SK-N-MC (cell line): ENCODE measurements at places on chromosomes 1 and 21.

DNA sequence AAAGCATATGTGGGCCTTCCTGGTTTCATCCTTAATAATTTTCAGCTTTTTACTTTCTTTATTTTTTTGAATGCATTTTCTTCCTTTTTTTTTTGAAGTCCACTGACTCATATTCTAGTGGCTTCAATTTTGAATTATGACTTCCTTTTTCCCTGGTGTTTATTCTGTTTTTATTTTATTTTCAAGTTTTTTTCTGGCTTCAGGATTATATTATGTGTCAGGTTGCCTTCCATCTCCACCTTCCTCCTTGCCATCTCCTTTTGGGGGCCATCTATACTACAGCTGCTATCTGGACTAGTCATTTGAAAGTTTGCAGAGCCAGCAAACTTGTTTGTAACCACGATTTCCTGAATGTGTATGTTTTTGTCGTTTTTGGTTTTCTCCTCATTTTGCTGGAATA, 117.6 kb downstream of the LEPR start:
- no peak for DNase-seq

DNA sequence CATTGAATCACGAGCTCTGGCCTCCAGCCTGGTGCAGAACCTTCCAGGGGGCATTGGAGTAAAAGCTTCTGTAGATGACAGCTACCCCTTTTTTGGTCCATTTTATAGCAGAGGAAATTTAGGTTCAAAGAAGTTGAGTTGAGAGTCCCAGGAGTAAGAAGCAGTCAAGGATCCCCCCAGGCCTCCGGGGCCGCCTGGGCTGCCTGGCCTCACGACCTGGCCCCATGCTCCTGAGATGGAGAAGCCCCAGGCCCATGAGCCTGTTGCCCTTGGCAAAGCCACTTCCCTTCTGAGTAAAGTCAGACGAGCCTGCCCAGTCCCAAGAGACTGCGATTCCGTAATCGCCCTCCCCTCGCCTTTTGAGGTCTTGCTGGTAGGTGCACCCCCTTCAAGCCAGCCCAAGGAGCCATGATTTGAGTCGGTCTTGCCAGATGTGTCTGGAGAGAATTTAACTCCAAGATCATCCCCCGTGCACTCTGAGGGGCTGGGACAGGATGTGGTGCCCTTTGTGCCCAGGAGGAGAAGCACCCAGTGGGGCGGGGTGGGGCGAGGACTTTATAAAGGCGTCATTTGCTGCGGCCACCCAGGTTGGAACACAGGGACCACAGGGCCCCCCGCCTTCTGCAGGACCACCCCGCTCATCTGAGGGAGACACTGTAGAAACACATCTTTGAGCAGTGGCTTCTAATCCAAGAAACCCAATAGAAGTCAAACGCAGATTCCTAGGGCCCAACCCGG, 30.1 kb downstream of the PDE9A start:
- DNase-seq: no peak

DNA sequence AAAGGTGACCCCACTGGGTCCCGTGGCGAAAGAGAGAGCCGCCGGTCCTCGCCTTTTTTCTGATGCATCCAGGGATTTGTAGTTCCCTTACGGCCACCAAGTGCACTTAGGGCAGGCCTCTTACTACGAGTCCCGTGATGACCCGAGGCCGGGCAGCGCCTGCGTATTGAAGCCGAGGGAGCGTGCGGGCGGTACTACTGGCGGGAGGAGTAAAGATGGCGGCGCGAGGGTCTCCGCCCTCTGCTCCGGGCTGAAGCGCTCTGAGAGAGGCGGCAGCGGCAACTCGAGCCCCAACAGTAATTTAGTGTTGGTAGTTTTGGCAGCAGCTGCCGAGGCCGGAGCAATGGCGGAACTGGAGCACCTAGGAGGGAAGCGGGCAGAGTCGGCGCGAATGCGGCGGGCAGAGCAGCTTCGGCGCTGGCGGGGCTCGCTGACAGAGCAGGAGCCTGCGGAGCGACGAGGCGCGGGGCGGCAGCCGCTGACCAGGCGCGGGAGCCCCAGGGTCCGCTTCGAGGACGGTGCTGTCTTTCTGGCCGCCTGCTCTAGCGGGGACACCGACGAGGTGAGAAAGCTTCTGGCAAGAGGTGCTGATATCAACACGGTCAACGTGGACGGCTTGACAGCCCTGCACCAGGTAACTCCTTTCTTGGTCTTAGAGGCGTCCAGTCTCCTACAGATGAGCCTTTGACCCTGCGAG, at the start of gene PPP1R12B:
Gene PPP1R12B, plus strand, starts transcription at position 191 of the 697 bp plus-strand sequence. Its CDS starts 153 bp downstream, at position 344.
- DNase-seq: peak; percentile 85

DNA sequence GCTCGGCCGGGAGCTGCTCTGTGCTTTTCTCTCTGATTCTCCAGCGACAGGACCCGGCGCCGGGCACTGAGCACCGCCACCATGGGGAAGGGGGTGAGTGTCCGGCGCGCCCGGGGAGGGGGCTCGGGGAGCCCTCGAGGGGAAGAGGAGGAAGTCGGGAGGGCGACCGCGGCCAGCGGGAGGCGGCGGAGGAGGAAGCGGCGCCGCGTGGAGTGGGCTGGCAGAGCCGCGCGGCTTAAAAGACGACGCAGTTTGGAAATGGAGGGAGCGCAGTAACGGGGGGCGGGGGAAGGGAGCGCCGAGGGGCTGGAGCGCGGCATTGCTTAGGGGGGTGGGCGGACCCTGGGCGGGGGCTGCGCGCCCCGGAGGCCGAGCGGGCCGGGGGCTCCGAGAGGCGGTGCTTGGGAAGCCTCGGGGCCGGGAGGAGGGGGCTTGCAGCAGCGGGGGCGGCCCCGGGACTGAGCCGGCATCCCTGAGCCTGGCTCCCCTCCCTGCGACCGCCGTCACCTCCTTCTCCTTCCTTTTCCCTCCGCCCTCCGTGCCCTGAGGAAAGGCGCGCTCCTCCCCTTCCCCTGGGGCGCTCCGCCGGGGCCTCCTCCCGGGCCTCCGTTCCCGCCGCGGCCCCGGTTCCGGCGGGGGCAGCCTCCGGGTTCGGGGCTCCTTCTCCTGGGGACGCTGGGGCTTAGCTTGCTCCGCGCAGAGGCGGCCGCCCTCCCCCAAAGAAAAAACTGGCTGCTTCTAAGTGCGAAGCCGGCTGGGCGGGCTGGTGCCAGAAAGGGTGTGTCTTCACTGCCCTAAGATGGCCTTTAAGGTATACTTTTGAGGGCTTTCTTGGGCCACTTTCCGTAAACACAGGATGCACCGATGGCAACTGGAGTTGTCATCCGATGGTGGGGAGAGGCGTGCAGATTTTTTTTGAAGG, 648 bp downstream of the ATP1A1 start:
- DNase-seq: no peak

DNA sequence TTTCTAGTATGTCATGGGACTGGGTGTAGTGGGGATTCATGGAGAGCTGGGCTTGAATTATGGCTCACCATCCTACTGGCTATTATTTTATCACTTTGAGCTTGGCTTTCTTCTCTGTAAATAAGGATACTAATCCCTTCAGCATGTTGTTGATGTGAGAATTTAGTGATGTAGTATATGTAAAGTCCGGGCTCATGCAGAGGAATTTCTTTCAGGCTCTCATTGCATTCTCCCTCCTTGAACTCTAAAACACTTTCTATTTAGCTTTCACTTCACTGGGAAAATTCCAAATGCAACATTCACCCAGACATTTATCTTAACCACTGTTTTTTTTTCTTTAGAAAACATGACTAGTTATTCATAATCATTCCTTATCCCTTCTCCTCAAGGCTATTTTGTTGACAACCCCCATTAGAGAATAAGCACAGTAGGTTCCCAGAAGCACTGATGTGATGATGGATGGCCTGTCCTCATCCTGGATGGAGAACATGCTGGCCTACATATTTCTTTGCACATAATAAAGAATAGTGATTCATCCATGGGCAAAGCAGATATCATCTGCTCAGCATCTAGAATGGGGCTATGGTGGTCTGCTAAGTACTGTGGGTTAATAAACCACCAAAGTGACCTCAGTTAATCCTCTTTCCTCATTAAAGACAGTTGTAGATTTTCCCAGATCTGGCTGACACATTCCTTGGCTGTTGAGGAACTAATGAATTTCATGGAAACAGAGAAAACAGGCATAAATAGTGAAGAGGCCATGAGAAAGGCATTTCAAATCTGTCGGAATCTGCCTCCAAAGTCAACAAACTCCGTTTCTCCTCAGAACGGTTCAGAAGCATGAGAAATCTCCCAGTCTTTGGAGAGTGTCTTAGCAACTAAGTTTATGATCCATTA, 68.0 kb upstream of the CYP2J2 start:
- no peak for DNase-seq

DNA sequence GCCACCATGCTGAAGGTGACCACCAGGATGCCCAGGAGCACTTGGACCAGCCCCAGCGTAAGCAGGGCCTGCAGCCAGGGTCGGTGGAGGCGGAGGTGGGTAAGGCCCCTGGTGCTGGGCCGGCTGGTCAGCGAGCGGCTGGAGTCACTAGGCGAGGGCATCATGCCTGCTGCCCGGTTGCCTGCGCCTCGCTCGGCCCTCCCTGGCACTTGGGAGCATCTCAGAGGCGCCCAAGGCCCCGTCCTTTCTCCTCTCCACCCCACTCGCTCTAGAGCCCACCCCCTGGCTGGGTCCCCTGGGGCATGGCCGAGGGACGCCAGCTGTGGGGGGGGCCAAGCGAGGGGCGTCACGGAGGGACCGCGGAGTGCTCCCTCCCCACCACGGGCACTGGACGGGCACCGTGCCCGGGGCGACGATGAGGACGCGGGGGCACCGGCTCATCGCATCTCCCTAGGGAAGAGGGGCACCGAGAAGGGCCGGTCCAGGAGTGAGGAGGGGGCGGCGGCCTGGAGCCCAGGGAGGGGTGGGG, 505 bp downstream of the ENTREP3 start:
- no peak for DNase-seq

DNA sequence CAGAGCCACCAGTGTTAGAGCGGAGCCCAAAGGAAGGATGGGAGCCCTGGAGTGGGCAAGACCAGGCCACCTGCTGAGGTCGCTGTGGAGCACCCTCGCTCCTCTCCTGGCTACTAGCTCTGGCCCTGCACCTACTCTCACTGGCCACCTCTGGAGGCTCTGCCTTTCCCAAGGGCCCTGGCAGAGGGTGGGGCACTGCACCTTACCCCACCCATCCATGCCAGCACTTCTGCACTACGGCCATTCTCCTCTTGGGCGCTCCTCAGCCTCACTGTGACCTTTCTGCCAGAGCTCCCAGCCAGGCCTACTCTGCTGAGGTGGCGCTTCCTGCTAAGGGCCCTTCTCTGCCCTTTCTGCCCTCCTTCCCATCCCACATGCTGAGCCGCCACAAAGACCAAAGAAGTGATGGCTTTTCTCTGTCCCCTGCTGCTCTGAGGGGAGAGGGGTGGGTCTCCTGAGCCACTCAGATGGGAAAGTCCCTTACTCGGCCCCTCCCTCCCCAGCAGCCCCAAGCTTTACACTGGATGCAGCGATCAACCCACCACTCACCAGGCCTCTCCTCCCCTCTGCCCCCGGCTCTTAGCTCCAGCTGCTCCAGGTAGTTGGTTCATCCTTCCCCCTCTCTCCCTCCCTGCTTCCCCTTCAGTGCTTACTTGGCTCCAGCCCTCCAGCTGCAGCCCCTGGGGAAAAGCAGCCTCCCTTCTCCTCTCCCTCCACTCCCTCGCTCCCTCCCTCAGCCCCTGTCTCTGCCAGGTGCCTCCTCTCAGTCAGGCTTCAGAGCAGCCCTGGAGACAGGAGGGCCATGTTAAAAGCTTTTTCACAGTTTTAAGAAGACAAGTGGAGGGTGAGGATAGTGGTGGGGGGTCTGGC, 14.8 kb upstream of the TMEM222 start:
- DNase-seq: no peak

DNA sequence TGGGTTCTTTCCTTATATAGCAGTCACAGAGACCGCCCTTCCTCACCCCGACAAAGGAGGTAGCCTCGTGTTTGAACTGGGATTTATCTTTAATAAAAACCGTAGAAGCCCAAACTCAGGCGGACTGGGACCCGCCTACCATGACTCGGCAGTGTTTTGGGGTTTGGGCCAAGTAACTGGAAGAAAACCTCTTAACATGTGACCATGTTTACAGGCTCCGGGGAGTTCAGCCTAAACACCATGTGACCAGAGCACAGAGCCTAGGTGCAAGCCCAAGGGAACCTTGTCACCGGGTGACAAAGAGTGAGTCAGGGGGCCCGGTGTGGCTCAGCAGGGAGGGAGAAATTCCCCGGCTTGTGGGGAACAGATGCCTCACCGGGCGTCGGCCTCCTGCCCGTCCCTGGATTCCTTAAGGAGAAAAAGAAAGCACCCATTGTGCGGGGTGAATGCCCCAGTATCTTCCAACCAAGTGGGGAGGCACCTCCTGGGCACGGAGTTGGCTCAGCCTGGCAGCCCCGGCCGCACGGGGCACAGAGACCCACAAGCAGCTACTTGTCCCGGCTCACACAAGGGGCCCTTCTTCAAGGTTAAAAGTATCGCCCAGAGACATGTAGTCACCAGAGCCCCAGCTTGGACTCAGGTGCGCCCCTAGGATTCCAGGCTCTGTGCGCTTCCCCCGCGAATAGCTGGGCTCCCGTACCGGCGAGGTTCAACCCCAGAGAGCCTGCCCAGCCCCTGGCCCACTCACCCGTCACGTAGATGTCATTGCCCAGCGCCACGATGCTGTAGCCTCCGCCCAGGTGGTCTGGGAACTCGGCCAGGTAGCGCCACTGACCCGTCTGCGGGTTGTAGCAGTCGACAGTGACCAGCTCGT, 1.4 kb downstream of the KLHL21 start:
- no peak for DNase-seq

GRCh38 chr1:213120386-213120785, 69.3 kb downstream of the RPS6KC1 start:
- no peak for DNase-seq

GRCh38 chr1:46510341-46510997, 20.8 kb downstream of the DMBX1 start:
- DNase-seq: no peak

DNA sequence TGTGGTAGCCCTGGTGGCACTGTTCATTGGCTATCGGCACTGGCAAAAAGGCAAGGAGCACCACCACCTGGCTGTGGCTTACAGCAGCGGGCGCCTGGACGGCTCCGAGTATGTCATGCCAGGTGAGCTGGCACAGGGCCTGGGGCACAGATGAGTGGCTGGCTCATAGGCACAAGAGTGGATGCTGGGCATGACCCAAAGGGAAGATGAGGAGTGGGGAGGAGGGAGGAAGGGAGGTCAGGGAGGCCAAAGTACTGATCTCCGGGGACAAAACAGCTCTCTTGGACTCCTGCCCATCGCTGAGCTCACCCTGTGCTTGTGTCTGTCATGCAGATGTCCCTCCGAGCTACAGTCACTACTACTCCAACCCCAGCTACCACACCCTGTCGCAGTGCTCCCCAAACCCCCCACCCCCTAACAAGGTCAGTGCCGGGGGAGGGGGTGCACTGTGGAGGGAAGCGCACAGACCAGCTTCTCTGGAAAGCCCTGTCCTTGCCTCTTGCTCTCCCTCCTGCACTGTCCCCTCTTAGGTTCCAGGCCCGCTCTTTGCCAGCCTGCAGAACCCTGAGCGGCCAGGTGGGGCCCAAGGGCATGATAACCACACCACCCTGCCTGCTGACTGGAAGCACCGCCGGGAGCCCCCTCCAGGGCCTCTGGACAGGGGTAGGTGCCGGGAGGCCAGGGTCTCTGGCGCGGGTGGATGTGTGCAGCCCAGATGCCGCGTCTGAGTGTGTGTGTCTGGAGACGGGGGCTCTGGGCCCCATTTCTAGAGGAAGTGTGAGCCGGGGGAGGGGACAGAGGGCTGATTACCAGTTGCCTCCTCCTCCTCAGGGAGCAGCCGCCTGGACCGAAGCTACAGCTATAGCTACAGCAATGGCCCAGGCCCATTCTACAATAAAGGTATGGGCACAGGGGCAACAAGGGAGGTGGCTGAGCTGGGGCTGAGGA, 7.3 kb upstream of the LRRC71 start:
- DNase-seq: no peak

- DNase-seq: peak; percentile 37
Observed at GRCh38 chr1:103948526-103948925, 198.8 kb downstream of the AMY1C start.
